Foreskin melanocyte (primary cell): ENCODE measurements at places on chromosomes 1 and 21.

DNA sequence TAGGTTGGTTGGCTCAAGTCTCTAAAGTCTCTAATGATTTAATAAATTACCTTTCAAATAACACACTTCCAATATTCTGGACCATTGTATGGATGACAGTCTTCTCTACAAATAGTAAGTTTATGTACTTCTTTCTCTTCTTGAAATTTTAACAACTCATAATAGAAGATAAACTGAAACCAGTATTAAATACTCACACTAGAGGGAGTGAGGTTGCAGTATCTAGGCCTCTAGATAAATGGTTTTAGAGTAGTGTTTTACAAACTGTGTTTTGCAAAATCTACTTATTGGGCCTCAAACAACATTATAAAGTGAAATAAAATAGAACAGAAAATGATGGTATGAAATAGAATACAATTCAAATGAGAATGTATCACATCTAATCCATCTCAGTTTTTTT, 479.9 kb upstream of the BRINP3 start:
- no peak for DNase-seq

DNA sequence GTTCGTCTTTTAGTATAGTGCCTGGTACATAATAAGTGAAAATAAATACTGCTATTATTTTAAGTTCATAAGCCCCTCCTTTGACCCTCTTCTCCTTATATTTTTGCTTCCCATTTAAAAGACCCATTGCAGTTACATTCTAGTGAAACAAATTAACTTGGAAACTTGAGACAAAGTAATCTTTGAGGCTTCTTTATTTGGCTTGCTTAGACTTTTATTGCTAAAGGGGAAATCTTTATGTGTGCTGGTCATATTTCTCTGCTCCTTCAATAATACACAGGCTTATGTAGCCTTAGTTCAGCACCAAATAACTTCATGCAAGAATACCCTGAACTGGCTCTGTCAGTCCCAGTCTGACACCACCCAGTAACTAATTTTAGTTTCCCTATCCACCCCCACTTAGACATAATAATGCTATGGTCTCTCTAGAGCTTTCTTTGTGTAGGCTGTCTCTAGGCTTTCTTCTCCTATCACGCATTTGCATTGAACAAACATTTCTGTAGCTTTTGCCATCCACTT, 257.8 kb downstream of the OMA1 start:
- no peak for DNase-seq

DNA sequence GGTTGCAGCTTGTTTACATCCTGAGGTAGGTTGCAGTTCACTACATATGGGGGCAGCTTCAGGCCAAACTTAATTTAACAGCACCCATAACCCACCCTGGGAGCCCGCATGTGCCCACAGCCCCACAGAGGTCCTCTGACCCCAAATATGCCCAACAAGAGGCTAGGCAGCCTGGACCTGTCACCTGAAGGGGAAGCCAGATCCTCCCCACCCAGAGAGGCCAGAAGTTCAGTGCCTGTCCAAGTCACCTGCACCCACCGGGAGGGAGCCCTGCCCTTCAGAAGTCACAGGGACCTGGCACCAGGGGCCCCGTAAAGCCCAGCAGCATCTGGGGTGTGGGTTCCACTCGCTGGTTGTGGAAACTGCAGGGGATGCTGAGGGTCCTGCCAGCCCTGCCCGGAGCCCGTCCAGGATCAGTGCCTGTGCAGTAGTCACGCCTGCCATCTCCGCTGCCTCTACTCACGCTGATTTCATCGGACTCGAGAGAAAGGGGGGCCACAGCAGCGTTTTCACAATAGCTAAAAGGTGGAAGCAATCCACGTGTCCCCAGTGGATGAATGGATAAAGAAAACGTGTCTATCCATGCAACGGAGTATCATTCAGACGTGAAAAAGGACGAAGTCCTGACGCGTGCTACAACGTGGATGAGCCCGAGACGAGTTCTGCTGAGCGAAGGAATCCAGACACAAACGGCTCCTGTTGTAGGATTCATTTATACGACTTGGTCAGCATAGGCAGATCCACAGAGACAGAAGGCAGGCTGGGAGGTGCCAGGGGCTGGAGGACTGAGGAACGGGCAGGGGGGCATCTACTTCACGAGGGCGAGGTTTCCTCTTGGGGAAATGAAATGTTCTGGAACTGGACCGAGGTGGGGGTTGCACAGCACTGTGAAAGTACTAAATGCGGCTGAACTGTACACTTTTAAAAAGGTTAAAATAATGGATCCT, 33.9 kb upstream of the COL6A2 start:
- no peak for DNase-seq

DNA sequence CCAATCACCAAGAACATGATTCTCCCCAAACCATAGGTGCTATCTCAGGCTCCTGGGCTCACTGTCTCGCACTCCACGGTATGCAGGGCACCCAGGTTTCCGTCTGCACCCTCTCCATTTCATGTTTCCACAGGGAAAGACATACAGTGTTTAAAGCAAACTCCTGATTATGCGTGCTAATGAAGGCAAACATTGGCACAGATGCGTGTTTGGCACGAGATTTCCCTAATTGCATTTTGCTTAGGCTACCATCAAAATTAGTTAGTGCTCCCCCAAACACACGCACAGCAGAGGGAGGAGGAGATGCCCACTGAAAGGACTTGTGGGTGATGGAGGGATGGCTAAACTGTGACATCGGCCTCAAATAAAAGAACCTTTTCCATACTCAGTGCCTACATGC, 32.2 kb upstream of the TIAM1 start:
- DNase-seq = no peak

- DNase-seq = no peak
These were observed 31.2 kb upstream of the CSF3R start for GRCh38 chr1:36513676-36514473.

- no peak for DNase-seq
These were observed 201.0 kb upstream of the PTBP2 start for GRCh38 chr1:96520579-96520947.

DNA sequence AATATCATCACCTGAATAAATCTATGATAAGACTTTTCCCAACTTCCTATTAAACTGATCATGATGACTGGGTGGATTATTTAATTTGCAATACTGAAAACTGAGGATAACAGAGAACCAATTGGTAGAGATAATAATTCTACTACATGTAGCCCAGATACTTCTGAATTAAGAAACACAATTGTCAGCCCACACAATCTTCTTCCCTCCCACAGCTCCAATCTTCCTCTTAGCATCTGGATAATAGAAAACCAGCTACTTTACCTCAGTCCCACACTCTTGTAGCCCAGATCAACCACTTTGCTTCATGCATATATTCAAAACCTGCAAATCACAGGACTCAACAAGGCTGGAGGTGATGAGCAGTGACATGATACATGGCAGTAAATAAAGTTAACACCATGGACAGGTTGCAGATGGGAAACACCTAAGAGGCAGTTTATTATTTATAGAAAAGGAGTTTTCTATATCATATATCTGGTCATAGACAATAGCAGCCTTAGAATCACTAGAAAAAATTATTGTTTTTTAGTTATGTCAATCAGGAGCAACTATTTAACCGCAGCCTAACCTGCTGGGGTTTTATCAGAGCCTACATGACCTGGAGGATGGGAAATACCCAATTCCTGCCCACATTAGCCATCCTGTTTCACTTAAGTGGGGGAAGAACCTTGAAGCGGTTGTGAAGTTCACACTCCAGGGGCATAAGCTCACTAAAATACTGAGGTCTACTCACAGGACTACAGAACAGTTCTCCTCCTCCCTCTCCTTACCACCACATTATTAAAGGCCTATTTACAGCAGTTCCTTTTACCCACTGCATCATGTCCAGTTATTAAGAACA, 16.7 kb downstream of the FRRS1 start:
- no peak for DNase-seq

DNA sequence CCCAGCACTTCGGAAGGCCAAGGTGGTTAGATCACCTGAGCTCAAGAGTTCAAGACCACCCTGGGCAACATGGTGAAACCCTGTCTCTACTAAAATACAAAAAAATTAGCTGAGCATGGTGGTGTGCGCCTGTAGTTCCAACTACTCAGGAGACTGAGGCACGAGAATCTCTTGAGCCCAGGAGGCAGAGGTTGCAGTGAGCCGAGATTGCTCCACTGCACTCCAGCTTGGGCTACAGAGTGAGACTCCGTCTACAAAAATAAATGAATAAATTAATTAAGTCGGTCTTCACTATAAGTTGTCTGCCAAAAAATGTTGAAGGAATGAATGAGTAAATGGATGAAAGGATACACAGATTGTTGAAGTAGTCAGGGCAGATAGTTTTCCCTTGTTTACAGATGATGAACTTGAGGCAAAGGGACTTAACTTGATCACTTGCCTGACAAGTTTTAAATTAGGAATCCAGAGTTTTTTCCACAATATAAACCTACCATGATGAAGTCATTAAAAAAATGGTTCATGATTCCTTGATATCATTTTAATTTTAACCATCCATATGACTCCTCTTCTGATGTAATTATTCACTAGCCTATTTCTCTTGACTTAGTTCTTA, 130.8 kb downstream of the TLR5 start:
- no peak for DNase-seq

GRCh38 chr1:241600496-241600901, 39.7 kb downstream of the CHML start:
- DNase-seq = no peak

DNA sequence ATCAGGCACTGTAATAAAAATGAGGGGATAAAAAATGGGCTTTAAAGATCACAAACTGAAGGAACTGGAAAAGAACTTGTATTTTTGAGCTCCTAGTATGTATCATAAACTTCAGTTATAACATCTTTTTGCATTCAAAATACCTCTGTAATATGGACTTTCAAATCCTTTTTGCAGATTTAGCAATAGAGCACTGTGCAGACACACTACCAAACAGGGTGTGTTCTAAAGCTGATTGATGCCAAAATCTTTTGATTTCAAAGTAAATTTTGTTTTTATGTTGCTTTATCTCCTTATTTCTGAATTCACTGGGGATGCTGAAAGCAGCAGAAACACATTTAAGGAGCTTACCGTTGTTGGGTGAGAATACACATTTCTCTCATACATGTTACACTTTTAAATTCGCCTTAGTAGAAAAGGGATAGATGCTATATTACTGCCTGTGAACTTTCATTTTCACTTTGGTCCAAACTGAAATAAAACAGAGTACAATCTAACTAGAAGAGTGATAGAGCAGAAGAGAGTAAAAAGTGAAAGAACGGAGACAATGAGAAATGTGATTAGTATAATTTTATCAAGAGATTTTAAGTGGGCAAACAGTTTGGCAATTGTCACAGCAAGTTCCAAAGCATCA, 1126.6 kb downstream of the BRINP3 start:
- DNase-seq = no peak

- no peak for DNase-seq
These were observed 661 bp downstream of the PLEKHO1 start for GRCh38 chr1:150150133-150151021.

DNA sequence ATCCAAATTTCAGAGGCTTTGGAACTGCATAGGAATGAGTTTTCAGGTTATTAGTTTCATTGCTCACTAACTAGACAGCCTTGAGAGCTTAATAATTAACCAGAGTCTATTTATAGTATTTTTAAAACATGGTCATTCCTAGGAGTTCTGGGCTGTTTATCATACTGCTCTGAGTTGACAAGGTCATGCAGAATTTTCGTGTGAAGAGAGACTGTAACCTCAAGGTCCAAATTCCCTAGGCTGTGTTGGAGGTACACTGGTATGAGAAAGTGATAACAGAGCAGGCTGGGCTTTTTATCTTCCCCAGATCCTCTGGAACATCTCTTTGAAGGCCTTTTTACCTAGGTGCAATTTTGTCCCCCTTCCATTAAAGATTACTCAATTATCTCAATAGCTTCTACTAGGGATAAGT, 736.3 kb downstream of the LTN1 start:
- DNase-seq = no peak
